LNCaP clone FGC (cell line): ENCODE measurements at places on chromosomes 7 and 10.
A peak's percentile ranks its signal among the peaks of the same experiment; 100 is the strongest.

DNA sequence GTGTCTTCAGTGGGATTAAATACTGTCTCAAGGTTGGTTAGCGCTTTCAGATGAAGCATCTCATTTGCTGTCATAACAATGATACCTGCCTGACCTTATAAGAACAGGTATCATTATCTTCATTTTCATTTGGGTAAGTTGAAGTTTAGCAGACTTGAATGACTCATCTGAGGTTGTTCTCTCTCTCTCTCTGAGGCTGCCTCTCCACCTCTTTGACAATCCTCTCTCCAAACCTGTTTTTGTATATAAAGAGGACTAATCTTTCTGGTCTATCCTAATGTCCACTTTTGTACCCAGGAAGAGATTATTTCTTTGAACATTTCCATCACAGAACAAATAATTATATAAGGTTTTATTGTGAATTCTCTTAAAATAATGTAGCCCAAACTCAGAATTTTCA lies 291.4 kb downstream of the KLF6 start:
- no peak for DNase-seq

GRCh38 chr10:47248386-47249090 lies 51.5 kb upstream of the GDF10 start:
- DNase-seq = no peak

DNA sequence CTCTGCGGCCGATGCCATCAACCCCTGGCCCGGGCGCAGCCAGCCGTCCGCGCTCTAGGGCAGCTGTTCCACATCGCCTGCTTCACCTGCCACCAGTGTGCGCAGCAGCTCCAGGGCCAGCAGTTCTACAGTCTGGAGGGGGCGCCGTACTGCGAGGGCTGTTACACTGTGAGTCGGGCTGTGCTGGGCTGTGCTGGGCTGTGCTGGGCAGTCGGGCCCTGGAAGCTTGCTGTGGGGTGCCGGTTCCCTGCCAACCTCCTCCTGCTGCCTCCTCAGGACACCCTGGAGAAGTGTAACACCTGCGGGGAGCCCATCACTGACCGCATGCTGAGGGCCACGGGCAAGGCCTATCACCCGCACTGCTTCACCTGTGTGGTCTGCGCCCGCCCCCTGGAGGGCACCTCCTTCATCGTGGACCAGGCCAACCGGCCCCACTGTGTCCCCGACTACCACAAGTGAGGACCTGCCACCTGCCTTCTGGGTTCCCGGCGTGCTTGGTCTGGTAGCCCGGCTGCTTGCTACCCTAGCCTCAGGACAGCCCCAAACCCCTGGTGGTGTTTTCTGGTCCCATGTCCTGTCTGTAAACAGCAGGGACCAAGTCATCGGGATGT lies 7.5 kb downstream of the ZYX start:
- no peak for DNase-seq

GRCh38 chr10:123995461-123996131 lies 97.8 kb downstream of the CHST15 start:
- DNase-seq = no peak

- DNase-seq = no peak
These were observed 51.6 kb upstream of the LAMB1 start for GRCh38 chr7:108054537-108054936.

DNA sequence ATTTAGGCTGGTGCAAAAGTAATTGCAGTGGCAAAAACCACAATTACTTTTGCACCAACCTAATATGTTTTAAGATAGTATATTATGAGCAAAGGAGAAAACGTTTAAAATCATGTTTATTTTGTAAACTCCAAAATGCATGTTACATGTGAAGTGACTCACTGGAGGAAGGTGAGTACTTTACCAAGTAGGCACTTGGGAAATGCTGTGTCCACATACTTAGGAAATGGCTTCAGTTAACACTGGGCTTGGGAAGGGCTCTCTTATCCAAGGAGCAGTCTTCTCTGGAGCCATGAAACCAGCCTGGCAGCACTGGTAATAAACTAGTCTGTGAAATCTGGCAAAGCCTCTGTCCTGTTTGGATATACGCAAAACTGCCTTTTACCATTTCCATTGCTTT lies 4.4 kb downstream of the RPS24 start:
- DNase-seq = no peak

GRCh38 chr7:104327938-104328295 lies 486 bp upstream of the LHFPL3 start:
- no peak for DNase-seq

- DNase-seq = peak; percentile 30
These were observed 531.1 kb upstream of the STEAP1 start for GRCh38 chr7:89623018-89623672.

DNA sequence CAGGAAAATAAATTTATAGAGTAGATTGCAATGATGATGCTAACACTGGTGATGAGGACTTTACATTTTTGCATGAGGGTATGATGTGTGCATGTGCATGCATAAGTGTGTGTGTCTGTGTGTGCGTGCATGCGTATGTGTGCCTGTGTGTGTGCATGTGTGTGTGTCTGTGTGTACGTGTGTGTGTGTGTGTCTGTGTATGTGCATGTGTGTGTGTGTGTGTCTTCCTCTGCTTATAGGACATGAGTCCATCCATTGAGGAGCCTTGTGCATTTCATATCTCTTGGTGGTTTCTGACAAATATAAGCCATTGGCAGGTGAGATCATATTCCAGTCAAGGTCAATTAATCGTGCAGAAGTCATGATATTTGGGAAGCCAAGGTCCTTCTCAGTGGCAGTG lies 277.8 kb downstream of the LRMDA start:
- DNase-seq = no peak

- DNase-seq = no peak
These were observed 16.0 kb upstream of the KIF5B start for GRCh38 chr10:32072025-32072800.

DNA sequence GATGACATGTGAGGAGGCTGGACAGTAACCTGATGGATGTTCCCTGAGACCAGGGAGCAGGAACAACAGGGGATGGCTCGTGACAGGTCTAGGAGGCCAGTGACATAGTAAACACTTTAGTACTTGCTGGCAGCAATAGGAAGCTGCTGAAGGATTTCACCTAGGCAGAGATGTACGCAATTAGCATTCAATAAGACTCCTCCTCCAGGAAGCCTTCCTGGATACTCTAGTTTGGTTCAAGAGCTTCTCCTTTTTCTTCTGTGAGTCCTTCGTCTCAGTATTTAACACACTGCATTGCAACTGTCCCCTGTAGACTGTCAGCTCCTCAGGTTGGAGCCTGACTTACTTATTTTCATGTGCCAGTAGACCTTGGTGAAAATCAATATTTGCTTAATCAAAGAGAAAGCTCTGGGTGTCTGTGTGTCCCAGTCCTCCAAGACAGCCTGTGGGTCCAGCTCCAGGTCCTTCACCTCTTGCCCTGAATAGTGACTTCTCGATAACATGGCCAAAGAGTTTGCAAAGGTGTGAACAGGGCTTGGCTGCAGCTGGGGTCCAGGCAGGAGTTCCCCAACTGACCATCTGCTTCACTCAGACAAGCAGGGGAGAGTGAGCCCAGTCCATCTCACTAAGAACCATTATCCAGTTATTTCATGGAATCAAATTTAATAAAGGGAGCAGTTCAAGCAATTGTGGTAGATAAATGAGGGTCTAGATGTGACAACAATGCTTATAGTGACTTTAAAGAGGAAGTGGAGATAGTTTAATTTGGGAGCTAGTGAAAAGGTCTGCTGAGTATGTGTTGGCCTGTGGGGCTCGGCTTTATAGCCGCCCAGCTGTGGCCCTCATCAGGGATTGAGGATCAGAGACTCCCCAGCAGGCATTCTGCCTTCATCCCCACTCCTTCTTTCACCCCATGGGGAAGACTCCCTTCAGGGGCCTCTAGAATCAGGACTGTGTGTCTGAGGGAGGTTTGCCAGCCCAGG lies 9.4 kb downstream of the TMEM273 start:
- no peak for DNase-seq

DNA sequence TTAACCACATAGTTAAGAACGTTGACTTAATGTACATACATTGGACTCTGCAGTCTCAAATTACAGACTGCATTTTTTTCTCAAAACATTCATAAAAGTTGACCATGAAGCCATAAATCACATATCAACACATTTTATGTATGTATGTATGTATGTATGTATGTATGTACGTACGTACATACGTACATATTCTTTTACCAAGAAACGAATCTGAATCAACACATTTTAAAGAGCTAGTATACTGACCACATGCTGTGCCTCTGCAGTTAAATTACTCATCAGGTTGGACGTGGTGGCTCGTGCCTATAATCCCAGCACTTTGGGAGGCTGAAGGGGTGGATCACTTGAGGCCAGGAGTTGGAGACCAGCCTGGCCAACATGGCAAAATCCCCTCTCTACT lies 105.8 kb downstream of the GPR158 start:
- no peak for DNase-seq

GRCh38 chr10:110794808-110795207 lies 76.9 kb upstream of the PDCD4 start:
- DNase-seq = no peak

GRCh38 chr7:150378115-150378852 lies 846 bp upstream of the ZNF775 start:
- DNase-seq = no peak

- DNase-seq = no peak
These were observed 48.3 kb downstream of the ABCB1 start for GRCh38 chr7:87552351-87552900.

- DNase-seq = no peak
These were observed 26.2 kb downstream of the MTPN start for GRCh38 chr7:135950972-135951371.

- no peak for DNase-seq
These were observed 62.7 kb downstream of the CUZD1 start for GRCh38 chr10:122782911-122783310.

DNA sequence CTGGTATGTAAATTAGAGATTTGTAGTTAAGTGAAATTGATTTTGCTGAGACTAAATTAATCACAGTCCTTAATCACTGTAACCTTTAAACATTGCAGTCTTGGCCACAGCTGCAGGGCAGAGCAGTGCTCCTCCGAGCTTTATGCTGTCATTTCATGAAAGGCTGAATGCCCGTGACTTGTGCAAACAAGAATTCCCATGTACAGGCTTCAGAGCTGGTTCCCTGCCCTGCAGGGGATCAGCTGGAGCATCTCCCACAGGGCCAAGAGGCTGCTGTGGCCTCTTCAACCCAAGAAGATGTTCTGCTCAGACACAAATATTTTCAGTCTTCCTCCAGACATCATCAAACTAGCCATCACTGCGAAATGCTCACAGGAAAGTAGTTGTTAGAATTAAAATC lies 419.1 kb downstream of the AUTS2 start:
- no peak for DNase-seq

DNA sequence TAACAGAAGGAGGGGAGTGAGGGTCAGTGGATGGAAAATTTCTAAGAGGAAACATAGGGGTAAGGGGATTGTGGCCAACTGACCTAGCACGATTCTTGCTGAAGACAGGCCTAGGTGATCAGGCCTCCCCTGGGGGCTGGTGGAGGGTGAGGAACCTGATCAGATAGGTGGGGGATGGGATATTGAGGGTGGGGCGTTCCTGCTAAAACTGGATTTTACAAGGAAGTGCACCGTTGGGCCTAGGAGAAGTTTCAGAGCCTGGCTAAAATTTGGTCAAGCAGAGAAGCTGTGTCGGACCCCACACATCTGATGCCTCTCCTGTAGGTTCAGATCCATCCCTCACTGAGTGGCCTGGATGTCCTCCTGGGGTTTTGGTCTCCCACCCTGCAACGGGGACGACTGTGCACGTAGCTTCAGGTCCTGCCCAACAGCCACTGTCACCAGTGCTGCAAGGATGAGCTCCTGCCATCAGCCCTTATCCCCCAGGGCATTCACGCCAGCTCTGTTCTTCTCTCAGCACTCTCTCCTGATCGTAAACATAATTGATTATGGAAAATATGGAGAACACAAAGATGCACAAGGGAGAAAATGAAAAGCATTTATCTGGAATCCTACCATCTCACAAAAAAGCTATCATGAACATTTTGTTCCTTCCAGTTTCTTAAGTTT lies 89.9 kb downstream of the ADCY1 start:
- no peak for DNase-seq

DNA sequence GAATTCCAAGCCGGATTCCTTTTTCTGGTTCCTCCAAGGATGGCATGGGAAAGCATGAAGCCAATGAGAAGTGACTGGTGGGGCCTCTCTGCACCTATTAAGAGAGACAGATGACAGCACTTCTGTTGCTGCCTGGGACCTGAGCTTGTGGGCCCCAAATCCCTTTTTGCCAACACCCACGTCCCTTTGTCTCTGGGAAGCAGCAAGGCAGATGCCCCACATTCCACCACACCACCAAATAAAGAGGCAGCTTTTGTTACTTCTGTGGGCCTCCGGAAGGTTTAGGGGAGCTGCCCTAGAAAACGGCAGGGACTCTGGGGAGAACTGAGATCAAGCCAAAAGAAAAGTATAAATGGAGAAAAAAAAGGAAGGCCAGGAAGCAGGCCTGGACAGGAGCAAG lies 3.4 kb downstream of the CCDC136 start:
- DNase-seq = no peak
